Foreskin fibroblast (primary cell): ENCODE measurements at places on chromosomes 5 and 9.
A peak's percentile ranks its signal among the peaks of the same experiment; 100 is the strongest.

- DNase-seq, result no peak
These were observed 59.5 kb downstream of the TEK start for GRCh38 chr9:27168496-27168895.

DNA sequence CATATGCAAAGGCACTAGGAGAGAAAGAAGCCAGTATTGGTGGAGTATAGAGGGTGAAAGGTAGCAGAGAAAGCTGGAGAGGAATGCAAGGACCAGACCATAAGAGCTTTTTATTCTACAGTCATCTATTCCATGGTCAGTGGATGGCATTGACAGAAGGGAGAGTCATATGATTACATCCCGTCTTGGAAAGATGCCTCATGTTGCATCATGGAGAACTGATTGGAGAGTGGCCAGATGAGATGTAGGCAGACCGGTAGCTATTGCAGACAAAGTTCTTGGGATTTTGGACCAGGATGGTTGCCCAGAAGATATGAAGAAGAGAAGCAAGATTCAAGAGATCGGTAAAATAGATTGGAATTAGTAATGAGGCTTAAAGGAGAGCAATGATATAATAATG lies 260.7 kb downstream of the CHSY3 start:
- peak; percentile 1 for DNase-seq

- no peak for DNase-seq
These were observed 45.7 kb upstream of the RFX3 start for GRCh38 chr9:3571500-3571899.

DNA sequence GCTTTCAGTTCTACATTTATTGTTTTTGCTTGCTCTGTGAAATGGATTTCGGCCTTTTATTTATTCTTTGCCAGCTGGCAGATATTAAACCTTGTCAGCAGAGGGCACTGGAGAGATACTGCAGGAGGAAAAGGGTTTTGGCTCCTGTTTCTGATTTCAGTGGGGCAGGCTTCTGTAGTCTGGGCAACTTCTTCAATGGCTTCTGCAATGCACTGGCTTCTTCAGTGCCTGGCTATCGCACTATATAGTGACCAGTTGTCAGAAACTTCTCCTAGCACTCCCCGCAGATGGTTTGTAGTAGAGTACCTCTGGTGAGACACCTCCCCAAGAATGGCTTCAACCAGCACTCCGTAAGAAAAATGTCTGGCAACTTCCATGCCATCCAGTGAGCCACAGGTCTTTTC lies 3.2 kb upstream of the NFX1 start:
- DNase-seq, result peak; percentile 65

DNA sequence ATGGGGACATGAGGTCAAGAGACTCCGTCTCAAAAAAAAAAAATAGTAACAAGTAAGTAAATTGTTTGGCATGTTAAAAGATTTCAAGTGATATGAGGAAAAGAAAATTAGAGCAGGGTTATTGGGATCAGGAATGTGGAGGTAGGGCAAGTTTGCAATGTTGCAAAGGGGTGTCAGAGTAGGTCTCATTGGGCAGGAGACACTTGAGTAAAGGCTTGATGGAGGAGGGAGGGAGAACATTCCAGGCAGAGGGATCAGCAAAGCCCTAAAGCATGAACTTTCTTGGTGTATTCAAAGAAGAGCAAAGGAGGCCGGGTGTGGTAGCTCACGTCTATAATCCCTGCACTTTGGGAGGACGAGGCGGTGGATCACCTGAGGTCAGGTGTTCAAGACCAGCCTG lies 87.1 kb upstream of the HAND1 start:
- no peak for DNase-seq

DNA sequence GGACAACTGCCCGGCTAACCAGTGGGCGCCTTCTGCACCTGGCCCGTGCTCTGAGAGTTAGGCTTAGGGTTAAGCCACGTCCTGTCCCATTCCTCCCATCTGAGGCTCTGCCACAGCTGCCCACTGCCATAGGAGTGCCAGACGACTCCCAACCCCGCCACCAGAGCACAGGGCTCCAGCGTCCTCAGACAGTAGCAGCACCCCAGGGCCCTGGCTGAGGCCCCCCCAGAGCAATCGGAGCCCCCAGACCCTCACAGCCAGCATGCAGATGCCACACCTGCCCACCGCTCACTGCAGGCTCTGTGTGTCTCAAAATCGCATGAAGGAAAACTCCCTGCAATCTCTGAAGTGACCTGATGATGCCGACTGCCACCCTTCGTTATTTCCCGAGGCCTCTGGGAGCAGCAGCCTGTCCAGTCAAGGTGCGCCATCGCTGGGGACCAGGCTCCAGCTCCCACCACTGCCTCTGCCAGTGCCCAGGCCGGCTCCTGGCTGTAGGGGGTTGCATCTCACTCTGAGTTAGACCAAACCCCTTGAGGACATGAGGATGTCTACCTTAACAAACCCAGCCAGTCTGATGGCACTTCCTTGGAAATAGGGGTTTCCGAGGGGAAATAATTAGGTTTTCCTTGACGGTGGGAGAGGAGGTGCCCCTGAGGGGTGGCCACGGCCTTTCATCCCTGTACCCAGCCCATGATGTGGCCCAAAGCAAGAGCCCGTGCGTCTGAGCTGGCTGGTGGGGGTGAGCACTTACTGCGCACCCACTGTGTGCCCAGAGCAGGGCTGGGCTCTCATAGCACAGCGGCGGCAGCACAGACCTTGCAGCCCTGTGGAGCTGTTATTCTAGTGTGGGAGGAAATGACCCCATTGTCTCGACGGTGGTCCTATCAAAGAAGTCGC lies 58.0 kb upstream of the RNF130 start:
- no peak for DNase-seq

DNA sequence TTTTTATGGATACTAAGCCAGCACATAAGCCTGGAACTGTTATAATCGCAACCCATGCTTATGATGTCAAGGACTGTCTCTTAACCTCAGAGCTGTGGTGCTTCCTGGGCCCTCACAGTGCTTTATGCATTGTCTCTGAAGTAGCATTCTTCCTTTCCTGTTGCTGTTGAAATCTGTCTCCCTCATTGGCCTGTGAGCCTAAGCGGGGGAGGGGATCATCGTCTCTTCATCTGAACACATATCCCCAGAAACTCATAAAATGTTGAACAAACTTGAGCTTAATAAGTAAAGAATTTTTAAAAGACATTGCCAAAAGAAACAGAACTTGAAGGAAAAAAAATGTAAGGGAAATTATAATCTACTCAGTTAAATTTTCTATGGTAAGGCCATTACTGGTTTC lies 80.3 kb downstream of the SGCD start:
- DNase-seq, result no peak

GRCh38 chr5:96199713-96200183 lies 233.3 kb downstream of the PCSK1 start:
- DNase-seq, result no peak

- DNase-seq, result no peak
These were observed 6.7 kb upstream of the LCN1 start for GRCh38 chr9:135514342-135515082.

DNA sequence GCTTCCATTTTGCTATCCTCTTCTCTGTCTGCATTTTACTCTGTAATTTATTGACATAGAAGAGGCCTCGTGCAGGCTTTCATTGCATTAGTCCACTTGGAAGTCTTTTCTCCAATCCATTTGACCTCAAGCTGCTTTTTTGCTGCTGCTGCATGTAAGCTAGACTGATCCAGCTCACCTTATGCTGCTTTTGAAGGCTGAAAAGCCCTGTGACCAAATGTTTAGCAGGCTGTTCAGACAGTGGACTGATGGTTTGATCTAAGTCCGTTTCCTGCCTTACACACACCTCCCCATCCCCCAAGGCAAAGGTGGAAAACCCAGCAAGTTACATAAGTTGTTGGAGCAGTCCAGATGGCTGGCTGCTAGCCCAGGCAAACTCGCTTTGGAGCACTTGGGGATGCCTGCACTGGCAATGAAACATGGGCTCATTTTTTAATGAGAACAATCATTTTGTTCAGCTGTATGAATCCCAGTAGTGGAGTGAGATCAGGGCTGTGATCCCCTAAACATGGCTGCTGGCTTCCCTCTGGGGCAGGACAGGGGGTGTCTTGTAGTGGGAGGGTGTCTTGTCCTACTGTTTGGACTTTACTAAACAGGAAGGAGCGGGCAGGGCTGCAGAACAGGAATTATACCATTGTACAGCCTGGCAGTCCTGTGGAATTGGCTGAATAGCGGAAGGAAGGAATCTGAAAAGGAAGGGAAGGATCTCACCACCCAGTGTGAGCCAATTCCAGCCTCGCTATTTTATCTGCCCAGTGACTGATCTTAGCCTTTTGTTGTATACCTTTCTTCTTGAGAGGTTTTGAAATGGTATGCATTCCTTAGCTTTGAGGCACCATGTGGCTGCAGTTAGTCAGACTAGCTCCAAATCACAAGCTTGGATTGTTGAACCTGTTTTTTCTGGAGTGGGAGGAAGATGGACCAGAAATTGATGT lies 212.0 kb downstream of the ARHGAP26 start:
- DNase-seq, result peak; percentile 72

DNA sequence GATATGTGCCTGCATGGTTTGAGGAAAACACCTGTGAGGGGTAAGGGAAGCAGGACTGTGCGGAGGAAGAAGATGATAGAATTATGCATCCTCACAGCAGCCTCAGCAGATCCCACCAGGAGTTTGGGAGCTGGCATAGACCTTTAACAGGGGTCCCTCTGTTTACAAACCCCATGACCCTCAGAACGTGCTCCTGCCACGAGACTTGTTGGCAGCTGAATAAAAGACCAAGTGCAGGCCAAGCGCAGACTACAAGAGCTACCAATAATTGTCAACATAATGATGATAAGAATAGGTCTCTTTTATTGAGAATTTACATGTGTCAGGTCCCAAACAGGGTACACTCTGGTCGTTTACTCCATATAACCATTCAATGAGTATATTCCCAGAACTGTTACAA lies 236.0 kb downstream of the MED10 start:
- DNase-seq, result no peak

DNA sequence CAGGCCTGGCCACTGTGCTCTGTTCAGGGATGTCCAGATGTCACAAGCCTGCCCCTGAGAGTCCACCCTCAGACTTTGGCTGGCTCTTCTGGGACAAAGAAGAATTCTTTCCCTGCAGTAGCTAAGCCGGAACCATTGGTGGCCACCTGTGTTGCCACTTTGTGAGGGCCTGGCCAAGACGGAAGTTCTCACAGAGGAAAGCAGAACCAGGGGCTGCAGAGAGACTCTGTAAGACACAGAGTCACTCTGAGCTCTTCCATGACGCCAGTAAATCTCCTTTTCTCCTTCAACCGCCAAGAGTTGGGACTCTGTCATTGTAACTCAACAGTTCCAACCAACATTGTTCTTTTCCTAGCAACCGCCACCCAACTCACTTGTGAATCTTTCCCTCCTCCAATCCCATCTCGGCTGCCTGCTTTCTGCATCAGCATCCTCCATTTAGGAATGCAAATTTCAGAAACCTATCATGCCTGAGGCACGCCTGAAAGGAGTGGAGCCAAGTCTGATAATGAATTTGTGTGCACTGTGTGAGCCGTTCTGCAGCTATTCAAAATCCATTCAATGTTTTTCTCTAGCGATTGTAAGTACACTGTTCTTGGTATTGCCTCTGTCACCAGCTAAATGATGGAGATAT lies 37.8 kb upstream of the ATP6V1G1 start:
- DNase-seq, result no peak

GRCh38 chr9:129489838-129490582 lies 130.9 kb downstream of the C9orf50 start:
- peak; percentile 44 for DNase-seq

DNA sequence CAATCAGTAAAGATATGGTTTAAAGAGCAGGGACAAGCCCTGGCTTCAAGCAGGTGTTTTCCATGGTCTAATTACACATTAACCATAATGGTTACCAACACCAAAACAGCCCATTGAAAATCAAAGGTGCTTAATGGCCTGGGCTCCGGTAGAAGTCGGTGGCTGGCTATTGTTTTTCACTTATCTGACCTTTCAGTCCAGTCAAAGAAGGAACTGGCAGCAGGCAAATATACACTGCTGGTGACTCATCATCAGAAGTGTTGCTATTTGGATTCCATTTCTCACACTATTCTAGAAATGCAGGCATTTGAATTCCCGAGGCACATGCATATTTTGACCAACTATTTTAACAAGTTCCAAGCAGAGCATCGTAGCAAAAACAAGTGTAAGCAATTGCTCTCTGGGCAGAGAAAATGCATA lies 26.3 kb upstream of the GABRP start:
- peak; percentile 6 for DNase-seq

GRCh38 chr5:157443041-157443549 lies 16.9 kb upstream of the NIPAL4 start:
- no peak for DNase-seq

- no peak for DNase-seq
These were observed 7.8 kb upstream of the DELE1 start for GRCh38 chr5:141915881-141916336.

DNA sequence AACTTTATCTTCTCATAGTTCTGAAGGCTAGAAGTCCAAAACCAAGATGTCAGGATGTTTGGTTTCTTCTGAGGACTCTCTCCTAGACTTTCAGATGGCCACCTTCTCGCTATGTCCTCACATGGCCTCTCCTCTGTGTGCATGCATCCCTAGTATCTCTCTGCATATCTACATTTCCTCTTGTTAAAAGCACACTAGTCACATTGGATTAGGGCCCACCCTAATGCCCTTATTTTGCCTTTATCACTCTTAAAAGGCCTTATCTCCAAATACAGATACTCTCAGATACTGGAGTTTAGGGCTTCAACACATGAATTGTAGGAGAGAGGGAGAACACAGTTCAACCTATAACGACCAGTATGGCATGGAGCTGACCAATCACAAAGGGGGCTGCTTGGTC lies 151.7 kb downstream of the PRELID2 start:
- no peak for DNase-seq

- no peak for DNase-seq
These were observed 484.7 kb downstream of the ELAVL2 start for GRCh38 chr9:23341346-23341745.

DNA sequence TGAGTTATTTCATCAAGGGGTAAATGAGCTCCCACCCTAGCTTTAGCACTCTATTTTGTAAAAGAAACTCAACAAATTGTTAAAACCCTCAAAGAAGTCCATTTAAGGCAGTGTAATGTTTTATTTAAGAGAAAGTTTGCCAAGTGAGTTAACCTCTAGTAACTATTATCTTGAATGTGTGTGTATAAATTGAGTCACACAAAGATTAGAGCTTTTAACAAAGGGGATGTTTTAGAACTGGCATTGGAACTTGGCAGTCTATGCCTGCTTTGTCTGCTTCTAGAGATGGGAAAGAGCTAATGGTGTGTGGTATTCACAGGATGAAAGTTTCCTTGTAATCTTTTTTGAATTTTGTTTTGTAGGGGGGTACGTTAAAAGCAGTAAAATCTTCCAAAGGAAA lies 33.2 kb downstream of the KDM3B start:
- DNase-seq, result no peak

DNA sequence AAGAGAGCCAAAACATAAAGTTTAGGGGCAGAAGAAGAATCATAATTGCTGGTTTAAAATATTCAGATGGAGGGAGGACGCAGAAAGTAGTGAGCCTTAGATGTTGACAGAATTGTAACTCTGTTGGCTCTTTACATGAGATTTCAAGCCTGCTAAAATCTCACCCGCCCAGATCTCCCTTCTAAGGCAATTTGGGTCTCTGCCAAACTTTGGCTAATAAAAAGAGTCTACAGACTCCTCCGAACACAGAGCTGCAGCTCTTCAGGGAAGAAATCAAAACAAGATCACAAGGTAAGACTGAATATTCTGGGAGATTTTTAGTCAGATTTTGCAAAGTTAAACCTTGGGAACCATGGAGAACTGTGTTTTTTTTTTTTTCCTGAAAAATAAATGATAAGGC lies at the start of gene IL33:
Gene IL33, plus strand, starts transcription at position 246 of the 400 bp plus-strand sequence. CDS start 25,888 bp downstream, outside the sequence.
- DNase-seq, result no peak
